Hepatic stellate cell (primary cell): ENCODE measurements at places on chromosomes 1 and 21.

- DNase-seq = no peak
Measured at GRCh38 chr21:32138658-32139057, 140.2 kb downstream of the MIS18A start.

DNA sequence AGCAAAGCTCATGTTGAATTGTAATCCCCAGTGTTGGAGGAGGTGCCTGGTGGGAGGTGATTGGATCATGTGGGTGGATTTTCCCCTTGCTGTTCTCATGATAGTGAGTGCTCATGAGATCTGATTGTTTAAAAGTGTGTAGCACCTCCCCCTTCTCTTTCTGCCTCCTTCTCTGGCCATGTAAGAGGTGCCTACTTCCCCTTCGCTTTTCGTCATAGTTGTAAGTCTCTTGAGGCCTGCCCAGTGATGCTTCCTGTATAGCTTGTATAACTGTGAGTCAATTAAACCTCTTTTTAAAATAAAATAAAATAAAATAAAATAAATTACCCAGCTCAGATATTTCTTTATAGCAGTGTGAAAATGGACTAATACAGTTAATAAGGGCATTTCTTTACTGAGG is 1025.7 kb downstream of the PLA2G4A start:
- no peak for DNase-seq

- DNase-seq = no peak
Measured at GRCh38 chr21:25750085-25750484, 15.3 kb downstream of the GABPA start.

- DNase-seq = no peak
Measured at GRCh38 chr1:228007049-228007800, 427 bp downstream of the WNT3A start.
